ENCODE measurements at places on chromosomes 1 and 21.

- DNase-seq, result no peak
Observed at GRCh38 chr1:181219938-181220337, 131.4 kb downstream of the IER5 start.

- no peak for DNase-seq
Observed at GRCh38 chr1:23531562-23532094, 595 bp upstream of the E2F2 start.

- no peak for DNase-seq
Observed at GRCh38 chr1:245538671-245539070, 383.9 kb downstream of the KIF26B start.

DNA sequence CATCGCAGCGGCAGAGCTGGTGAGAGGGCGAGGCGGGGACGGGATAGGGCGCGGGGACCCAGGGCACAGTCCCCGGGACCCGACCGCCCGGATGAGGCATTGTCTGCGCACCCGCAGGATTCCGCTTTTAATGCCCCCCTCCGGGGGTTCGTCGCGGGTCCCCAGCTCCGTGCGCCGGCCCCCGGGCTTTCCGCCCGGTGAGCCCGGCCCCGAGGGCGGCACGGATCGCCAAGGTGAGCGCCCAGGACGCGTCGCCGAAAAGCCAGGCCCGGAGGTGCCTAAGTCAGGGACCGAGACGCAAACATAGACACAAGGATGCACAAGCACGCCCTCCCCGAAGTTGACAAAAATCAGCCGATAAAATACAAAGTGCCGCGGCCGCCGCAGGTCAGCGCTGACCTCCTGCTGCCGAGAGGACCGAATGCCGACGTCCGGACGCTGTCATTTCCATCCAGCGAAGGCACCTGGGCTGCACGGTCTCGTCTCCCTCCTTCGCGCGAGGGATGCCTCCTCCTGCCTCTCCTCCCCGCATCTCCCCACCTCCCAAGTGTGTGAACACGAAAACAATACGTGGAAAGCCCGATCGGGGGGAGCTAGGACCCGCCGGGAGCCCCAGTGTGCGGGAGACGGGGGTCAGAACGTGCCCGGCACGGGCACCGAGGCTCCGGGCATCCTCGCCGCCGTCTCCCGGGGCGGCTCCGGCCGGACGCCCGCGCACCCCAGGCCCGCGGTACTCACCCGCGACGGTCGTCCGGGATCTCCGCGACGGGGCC lies 101.1 kb upstream of the SOD1 start:
- DNase-seq, result no peak

GRCh38 chr1:75430526-75430925 lies 180.4 kb downstream of the SLC44A5 start:
- DNase-seq, result peak; percentile 4

- DNase-seq, result peak; percentile 47
Observed at GRCh38 chr1:230231774-230232145, 164.7 kb downstream of the GALNT2 start.

DNA sequence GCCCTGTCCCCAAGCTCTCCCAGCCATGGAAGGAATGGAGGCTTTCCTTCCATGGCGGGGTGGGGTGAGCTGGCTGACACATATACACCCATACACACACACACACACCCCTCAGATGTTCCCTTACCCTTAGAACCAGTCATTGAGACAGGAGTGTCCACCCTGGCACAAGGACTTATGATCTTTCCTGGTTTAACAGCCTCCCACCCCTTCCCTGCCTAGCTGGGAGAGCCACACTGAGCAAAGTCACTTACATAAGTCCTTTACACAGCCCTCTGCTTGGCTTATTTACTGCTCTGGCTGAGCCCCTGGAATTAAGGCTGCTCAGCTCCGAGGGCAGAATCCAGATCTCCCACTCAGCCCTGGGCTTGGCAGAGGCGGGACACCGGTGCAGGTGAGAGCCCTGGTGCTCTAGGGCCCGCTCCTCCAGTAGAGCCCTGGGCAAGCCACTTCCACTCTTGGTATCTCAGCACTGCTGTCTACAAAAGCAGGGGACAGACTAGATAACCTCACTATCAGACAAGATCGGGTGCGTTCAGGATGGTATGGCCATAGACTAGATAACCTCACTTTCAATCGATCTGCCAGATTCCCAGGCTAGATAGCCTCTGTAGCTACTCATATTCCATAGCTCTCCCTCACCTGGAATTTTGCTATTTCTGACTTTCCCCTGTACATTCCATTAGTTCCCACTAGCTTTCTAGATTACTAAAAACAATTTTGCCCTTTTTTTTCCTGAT lies 16.7 kb downstream of the SLC6A9 start:
- DNase-seq, result no peak

- DNase-seq, result peak; percentile 95
Observed at GRCh38 chr1:62621907-62622306, 24.6 kb downstream of the ANGPTL3 start.

GRCh38 chr1:229470406-229471043 lies 36.6 kb upstream of the ACTA1 start:
- no peak for DNase-seq

DNA sequence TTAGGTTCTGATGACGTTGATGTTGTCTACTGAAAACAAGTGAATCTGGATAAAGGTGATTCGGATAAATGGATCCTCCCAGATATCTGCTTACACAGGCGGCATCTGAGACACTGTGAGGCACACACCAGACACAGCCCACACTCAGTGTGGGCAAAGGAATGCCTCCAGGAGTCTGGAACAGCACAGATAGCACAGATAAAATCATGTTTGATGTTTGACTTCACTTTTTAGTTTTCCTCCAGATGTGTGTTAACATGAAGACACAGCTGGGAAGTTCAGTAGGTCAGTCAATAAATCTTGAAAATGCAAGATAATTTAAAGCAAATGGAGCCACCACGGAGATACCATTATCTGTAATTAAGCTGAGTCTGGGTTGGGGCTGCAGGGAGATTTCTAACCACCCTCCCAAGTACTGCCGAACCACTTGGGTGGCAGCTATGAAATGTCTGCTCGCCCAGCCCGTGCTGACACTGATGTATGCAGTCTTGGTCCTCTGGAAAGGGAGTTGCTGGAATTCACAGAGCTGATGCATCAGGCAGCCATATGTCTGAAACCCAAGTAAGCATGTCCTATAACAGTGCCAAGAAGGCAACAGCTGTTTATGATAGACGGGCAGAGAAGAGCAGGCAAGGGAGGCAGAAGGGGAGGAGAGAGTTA lies 11.7 kb downstream of the CAPN9 start:
- DNase-seq, result peak; percentile 9

DNA sequence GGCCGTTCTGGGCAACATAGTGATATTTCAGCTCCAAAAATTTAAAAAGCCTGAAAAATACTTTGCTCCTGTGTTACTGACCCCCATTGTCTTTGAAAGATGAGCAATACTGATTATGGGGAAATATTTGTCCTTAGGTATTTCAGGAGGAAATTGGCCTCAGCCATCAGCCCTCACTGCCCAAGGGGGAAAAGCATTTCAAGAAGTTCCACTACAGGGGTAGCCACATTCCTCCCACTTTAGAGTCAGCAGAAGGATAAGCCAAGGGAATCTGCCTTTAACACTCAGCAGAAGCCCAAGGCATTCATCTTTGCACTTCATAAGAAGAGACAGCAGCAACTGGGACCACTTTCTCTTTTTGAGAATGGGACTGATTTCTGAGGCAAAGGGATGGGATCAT lies 40.5 kb upstream of the ZNF326 start:
- no peak for DNase-seq

- no peak for DNase-seq
Observed at GRCh38 chr1:156931211-156931952, 10.9 kb downstream of the LRRC71 start.

- DNase-seq, result peak; percentile 14
Observed at GRCh38 chr1:100530880-100531487, 7.0 kb upstream of the GPR88 start.

DNA sequence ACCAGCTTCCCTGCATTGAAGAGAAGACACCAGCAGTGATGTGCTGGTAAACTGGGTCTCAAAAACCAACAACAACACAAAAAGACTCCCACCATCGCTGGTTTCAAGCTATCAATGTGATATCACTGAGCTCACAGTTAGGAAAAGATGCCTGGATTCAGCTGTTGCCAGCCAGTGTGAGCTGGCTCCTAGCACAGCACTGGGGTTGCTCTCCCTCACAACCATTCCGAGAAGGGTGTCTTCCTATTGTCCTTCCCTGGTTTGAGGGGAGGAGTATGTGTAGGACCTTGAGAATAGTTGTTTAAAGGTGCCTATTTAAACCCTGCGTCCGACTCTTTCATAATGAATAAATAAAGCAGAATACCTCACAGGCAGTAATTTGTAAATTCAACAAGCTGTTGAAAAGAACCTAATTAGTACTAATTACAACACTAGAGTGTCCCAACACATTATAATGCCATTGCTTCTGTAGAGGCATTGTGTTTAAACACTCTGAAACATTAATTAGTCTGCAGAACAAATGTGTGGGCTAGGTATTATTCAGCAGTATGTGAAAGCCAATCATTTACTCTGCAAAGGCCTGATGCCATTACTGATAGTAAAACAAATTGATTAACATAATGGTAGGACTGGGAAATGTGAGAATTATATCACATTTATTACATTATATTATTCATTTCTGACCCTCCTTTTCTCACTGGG lies 17.2 kb downstream of the NIBAN1 start:
- no peak for DNase-seq

Measured in fibroblast of skin of back (primary cell).